Mesendoderm (in vitro differentiated cells): ENCODE measurements at places on chromosomes 5 and 9.

DNA sequence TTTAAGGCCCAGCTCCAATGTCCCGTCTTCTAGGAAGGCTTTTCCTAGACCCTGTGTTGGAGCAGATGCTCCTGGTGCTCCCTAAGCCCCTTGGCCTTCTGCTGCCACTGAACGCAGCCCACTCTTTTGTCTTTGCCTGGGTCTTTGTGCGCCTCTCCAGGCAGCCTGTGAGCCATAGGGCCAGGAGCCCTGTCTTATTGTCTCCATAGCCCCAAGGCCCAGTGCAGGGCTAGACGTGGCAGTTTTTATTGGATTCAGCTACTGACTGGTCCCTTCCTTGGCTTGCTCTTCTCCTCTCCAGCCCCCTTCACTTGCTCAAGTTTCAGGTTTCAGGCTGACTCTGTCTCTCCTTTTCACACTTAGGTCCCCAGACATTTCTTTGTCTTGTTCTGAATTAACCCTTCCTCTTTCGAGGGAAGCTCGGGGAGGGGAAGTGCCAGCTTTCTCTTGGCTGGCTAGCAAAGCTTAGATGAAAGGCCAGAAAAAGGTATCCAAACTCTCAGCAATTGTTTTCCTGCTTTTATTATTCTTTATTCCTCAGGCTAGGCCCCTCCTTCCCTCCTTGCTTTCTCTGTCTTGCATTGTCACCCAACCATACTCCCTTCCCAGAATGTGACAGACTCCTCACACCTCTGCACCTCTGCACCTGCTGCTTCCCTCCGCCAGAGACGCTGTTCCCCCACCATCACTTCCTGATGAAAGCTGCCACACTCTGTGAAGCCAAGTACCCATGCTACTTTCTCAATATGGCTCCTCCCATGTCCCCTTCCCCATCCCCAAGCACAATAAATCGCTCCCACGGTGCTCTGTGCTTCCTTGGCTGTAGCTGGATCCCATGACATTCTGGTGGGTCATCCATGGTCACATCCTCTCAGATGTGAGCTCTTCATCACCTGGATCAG lies 101.6 kb upstream of the CPEB4 start:
- DNase-seq = peak; percentile 56

GRCh38 chr5:156641686-156642085 lies 208.4 kb upstream of the PPP1R2B start:
- peak; percentile 23 for DNase-seq

DNA sequence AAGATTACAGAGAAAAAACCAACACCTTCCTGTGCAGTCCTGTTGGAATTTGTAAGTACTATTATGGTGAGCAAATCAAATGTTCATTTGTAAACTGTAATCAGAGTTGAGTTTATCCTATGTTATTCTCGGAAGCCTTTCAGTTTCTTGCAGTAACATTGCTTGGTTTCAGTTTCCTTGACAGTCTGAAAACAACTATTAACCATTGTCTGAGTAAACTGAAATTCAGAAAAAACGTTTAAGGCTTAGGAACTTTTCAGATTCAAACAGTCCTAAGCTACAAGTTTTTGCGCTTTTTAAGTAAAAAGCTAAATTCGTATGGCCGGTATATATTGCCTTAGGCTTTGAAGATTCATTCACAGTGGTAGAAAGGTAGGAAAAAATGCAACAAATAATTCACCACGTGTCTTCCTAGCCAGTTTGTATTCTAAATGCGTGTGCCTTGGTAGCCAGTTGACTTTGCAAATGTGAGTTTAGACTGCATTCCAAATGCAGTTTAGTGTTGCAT lies 2.5 kb downstream of the GPBP1 start:
- DNase-seq = no peak

GRCh38 chr9:100430286-100430940 lies 3.5 kb downstream of the MSANTD3 start:
- DNase-seq = no peak

DNA sequence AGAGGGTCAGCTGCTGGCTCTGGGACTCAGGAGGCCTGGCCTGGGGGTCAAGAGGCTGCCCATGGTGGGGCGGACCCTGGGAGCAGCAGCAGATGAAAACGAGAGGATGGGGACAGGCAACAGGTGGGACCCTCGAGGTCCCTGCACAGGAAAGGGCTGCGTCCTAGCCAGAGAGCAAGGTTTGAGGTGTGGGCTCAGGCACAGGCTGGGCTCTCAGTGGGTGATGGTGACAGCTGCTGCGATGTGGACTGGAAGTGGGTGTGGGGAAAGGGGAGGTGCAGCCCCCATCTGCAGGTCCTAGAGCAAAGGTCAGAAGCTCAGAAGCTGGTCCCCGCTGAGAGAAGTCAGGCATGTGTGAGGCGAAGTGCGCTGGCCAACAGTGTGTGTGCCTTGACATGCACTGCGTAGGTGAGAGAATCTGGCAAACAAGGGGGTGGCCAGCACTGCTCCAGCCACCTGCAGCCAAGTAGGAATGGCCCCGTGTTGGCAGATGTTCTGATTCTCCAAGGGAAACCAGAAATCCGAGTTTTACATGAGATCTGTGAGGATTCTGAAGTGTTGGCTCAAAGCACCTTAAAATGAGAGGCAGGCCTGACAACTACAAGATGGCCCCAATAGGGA lies 85.7 kb downstream of the COL23A1 start:
- no peak for DNase-seq

- DNase-seq = no peak
Measured at GRCh38 chr5:90290648-90291047, 118.9 kb downstream of the CETN3 start.

GRCh38 chr5:78162253-78162862 lies 132.1 kb downstream of the AP3B1 start:
- peak; percentile 45 for DNase-seq

DNA sequence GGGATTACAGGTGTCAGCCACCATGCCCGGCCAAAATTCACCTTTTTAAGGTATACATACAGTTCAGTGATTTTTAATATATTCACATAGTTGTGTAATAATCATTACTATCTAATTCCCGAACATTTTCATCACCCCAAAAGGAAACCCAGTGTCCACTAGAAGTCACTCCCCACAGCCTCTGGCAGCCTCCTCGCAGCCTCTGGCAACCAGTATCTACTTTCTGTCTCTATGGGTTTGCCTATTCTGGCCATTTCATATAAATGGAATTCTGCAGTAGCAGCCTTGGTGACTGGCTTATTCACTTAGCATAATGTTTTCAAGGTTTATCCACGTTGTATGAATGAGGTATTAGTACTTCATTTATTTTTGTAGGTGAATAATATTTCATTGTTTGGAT lies 59.0 kb downstream of the UBAP1 start:
- DNase-seq = no peak

DNA sequence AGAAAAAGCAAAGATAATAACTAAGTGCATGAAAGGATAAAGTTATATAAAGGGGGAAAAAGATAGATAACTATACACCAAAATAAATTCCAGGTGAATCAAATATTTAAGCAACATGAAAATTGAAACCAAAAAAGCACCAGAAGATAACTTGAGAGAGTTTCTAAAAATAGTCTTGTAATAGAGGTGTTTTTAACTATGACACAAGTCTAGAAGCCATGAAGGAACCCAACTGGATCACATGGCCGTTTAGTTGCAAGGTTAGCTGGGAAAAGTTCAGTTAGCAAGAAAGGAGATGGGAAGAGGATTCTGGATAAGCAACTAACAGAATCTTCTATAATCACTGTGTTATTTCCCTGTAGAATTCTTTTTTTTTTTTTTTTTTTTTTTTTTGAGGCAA lies 9.2 kb upstream of the RASA1 start:
- no peak for DNase-seq

DNA sequence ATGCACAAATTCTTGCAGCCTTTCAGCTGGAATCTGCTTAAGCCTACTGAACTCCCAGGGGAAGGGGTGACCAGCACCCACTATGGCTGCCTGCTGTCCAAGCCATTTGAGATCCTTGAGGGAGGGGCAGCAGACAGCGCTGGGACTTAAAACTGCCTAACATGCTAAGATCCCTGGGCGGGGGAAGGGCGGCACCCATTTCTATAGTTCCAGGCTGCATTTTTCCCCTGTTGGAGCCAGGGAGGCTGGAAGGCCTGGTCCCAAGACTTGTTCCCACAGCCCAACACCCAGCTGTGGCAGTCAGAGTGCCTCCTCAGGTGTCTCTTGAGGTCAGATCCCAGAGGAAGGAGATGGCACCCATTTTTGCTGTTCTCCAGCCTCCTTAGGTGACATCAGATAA lies 1061.3 kb upstream of the COX7C start:
- no peak for DNase-seq

- DNase-seq = no peak
Measured at GRCh38 chr5:118257066-118257465, 731.3 kb downstream of the DTWD2 start.

GRCh38 chr9:10003047-10003446 lies 609.8 kb downstream of the PTPRD start:
- no peak for DNase-seq

DNA sequence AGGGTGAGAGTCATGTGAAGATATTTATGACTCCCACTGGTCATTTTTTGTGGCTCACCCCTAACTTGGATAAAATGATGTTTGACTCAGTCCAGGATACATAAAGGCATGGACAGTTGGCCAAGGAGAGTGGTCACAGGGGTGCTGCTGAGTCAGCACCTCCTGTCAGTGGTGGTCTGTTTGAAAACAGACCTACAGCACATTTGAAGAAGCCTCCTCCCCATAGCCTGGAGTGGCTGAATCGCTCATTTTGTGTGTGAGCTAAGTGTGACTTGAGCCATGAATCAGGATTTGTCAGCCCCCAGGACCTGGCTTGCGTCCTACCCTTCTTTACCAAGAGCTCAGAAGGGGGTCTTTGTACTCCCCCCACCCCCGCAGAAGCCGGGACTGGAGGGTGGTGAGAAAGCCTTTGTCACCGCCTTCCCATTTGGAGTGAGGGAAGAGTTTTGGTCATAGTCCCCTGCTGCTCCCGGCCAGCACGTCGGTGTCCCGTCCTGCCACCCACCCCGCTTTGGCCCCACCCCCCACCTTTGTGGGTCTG lies 35.6 kb downstream of the TRIO start:
- peak; percentile 94 for DNase-seq

GRCh38 chr9:100619665-100620064 lies 41.8 kb downstream of the CAVIN4 start:
- DNase-seq = no peak

GRCh38 chr5:78915170-78915569 lies 69.9 kb downstream of the ARSB start:
- DNase-seq = no peak

DNA sequence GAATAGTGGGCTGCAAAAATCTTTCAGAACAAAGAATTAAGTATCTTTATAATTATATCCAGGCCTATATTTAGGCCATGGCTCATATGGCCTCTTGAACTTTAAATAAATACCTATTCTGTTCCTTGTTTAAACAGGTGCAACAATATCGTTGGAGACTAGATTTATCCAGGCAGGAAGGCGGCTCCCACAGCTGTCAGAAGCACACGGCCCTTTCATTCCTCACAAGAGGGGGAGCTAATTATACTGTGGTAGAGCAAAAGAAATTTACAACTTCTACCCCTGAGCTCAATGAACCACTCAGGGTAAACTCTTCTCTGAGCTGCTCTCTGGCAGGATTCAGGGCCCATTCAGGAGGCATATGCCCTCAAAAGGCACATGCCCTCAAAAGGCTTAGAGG lies 31.3 kb downstream of the TMEM174 start:
- no peak for DNase-seq

DNA sequence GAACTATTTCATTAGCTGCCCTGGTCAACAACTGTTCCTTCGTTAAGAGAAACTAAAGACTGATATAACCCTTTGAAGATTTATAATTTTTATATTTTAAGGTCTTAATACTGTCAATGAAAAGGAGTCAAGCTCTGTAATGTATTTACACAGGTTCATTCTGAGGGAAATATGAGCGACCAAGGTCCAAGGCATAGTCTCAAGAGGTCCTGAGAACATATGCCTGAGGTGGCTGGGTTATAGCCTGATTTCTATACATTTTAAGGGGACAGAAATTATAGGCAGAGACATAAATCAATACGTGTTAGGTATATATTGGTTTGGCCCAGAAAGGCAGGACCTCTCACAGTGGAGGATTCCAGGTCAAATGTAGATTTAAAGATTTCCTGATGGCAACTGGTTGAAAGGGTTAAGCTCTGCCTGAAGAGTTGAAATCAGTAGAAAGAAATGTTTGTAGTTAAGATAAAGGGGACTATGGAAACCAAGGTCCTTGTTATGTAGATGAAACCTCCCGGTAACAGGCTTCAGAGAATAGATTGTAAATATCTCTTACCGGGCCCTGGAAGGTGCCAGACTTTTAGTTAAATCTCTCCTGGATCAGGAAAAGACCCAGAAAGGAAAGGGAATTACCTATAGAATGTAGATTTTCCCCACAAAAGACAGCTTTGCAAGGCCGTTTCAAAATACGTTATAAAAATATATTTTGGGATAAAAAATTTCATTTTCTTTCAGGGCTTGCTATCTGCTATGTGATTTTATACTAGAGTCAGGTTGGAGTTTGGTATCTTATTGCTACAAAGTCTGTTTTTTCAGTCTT lies 107.3 kb upstream of the PRLR start:
- peak; percentile 98 for DNase-seq

DNA sequence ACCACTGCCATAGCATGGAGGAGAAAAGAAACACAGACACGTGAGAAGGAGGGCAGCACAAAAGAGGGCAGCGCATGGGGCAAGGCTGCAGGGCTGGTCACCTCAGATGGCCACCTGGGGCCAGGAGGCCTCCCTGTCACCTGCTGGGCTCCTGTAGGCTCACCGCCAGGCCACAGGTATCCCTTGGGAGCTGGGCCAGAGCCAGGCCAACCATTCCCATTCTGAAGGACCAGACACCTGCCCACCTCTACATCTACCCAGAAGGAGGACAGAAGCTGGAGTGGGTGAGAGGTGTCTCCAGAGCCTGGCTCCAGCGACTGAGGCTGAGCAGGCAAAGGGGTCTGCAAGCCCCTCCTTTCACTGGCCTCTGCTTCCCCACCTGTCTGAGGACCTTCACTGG lies 103.1 kb downstream of the PAX5 start:
- no peak for DNase-seq

DNA sequence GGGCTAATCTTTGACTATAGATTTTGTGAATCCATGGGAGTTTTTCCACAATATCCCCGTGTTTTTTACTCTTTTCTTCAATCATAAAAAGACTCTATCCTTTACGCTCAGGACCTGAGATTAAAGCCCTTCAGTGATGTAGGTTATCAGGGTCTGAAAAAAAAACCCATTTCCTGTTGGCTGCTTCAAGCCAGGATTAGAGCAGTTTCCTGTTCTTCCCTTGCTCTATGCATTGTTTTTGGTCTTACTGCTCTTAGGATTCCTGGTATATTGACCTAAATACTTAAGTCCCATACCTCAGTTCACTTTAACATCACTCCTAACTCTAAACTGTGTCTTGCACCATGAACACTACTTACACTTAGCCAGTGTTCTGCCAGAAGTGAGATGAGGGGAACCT lies 319.3 kb upstream of the CHD1 start:
- DNase-seq = peak; percentile 47

DNA sequence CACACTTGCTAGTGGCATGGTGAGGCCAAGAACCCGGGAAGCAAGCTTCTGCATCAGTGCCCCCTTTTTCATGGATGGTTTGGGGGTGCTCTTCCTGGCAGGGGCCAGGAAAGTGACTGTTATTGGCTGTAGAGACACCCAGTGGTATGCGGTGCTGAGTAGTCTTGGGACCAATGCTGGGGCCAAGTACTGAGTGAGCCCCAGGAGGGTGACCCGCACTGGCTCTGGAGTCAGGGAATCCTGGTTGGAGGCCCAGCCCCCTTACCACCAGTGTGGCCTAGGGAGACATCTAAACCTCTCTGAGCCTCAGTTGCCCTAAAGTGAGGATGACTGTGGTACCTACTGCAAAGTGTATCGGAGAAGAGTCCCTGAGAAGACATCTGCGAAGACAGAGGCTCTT lies 41.2 kb upstream of the SYNPO start:
- DNase-seq = no peak
